Hindlimb muscle (tissue), 1 donor: ENCODE measurements at places on chromosomes 7 and 10. TPM values are rescaled to one million over a fixed set of nuclear protein-coding genes. Genes with fewer than 3 reads are reported as not detected.

- no peak for DNase-seq
Observed at GRCh38 chr10:92162541-92162940, 128.3 kb downstream of the CPEB3 start.

GRCh38 chr7:37081436-37081835 is 357.1 kb upstream of the AOAH start:
- DNase-seq: no peak

- no peak for DNase-seq
Observed at GRCh38 chr10:2111965-2112364, 374.6 kb upstream of the ADARB2 start.

DNA sequence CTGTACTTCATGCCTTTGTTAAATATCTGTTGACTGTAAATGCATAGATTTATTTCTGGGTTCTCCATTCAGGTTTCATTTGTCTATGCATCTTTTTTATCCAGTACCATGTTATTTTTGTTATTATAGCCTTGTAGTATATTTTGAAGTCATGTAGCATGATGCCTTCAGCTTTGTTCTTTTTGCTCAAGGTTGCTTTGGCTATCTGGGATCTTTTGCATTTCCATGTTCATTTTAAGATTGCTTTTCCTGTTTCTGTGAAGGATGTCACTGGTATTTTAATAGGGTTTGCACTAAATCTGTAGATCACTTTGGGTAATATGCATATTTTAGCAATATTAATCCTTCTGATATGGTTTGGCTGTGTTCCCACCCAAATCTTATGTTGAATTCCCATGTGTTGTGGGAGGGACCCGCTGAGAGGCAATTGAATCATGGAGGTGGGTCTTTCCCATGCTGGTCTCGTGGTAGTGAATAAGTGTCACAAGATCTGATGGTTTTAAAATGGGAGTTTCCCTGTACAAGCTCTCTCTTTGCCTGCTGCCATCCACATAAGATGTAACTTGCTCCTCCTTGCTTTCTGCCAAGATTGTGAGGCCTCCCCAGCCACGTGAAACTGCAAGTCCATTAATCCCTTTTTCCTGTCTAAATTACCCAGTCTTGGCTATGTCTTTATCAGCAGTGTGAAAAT is 302.8 kb upstream of the SEMA3C start:
- no peak for DNase-seq

The SLC39A12 gene
- not detected for polyA plus RNA-seq

GRCh38 chr10:26960308-26960707 is 99.5 kb upstream of the ABI1 start:
- DNase-seq: no peak

GRCh38 chr10:3811291-3811870 is 26.4 kb upstream of the KLF6 start:
- peak; percentile 45 for DNase-seq

DNA sequence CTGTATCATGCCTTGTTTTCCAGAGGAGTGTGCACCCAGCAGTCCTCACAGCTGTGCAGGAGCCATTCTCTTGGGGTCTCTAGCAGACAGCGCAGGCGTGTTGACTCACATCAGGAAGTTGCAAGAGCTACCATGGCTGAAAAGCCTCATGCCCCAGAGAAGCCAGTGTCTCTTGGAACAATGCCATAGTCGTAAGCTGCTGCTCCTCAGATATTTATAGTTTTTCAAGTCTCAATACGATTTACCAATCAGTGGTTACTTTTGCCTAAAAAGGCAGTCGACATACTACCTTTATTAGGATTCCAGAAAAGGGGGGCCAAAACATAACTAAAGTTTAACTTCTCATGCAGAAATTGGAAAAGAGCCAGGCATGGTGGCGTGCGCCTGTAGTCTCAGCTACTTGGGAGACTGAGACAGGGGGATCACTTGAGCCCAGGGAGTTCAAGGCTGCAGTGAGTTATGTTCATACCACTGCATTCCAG is 407.7 kb downstream of the PARD3 start:
- DNase-seq: no peak

DNA sequence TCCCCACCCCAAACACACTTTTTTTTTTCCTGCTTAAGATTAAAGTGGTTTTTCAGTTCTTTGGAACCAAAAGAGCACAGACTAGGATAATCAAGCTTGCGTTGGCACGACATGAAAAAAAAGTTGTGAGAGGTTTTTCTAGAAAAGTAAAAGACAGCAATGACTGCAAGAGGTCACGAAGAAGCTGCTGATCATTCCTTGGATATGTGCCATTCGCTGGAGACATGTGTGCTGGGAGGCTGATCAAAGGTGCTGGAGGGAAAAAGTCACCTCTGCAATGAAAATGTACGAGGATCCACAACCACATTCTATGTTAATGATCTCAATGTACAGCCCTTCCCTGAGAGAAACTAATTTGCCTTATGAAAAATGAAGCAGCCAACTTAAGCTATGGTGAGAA is 5.4 kb downstream of the AKR1B1 start:
- no peak for DNase-seq

DNA sequence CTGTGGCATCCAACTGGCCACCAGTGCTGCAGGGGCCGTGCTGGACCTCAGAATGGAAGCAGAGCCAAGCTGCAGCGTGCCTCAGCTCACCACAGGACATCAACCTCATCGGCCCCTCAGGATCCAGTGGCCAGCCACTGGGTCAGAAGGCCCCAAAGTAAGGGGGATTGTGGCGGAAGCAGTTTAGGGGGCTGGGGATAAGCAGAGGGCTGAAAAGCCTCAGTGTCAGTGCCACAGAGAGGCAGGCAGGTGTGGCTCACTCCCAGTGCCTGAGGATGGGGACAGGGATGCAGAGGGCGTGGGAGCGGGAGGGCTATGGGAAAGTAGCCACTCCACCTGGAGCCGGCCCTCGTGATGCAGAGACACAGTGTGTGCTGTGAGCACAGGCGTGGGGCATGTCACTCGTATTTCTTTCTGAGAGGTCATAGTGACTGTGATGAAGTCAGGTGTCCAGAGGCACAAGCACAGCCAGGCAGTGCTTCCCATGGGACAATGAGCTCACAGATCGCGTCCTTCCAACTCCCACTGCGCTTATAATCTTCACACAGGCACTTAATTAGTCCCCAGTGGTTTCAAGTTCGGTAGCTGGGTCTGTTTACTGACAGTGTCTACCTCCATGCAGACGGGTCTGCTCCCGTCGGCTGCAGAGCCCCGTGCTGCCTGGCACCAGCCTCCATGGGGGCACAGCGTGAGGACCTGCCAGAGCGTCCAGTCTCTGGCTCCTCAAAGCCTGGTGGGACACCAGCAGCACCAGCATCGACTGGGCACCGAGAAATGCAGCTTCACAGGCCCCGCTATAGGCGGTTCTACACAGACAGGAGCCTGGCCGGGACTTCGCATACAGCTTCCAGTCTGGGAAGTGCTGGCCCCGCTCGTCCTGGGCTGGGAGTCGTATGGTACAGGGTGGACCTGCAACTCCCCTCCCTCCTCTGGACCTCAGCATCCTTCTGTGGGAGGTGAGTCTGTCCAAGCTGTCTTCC is 42.9 kb upstream of the CNPY1 start:
- DNase-seq: no peak

The ITPRIP gene
- polyA plus RNA-seq: 9.7 TPM

GRCh38 chr7:1372671-1373379 is 86.4 kb downstream of the MICALL2 start:
- DNase-seq: no peak
